ENCODE measurements at places on chromosomes 6 and 20.

- no peak for DNase-seq
These were observed 179.5 kb downstream of the SYNDIG1 start for GRCh38 chr20:24648919-24649318.

- DNase-seq, result no peak
These were observed 37.6 kb upstream of the CST7 start for GRCh38 chr20:24911461-24911860.

- DNase-seq, result no peak
These were observed 253.0 kb downstream of the NKAIN2 start for GRCh38 chr6:124056407-124057334.

DNA sequence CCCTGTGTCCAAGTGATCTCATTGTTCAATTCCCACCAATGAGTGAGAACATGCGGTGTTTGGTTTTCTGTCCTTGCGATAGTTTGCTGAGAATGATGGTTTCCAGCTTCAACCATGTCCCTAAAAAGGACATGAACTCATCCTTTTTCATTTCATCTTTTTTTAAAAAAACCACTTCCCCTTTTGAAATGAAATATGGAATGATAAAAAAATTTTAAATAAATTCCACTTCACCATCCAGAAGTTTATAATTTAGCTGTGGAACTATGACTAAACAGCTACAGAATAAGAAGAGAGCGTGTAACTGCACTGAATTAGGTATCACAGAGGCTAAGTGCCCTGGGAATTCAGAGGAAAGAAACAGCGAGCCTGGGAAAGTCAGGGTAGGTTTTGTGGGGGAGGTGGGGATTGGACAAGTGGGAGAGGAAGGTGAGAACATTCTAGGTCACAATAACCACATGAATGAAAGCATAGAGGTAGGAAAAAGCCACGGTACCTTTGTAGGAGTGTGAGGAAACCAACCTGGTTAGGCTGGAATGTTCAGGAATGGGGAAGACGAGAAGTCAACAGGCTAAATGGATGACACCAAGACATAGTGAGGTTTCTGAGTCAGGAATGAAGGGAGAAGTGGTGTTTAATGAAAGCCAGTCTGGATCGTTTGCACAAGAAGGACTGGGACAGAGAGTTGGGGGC is 11.0 kb downstream of the TRIM10 start:
- DNase-seq, result no peak

DNA sequence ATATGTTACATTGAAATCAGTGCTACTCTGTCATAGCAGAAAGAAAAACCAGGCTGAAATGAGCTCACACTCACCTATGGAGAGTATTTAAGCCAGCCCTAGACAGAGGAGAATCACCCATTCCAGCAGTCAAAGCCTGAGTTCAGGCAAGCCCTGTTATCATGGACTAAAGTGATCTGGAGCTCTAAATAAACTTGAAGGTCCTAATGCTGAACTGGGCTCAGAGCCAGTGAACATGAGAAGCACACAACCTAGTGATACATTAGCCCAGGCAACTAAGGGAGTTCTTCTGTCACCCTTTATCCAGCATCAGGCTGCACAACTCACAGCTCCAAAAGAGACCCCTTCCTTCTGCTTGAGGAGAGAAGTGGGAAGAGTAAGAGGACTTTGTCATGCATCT is 425.0 kb downstream of the COL12A1 start:
- no peak for DNase-seq

- DNase-seq, result no peak
These were observed 248.6 kb upstream of the QKI start for GRCh38 chr6:163165922-163166321.

- no peak for DNase-seq
These were observed 139.6 kb upstream of the RNF24 start for GRCh38 chr20:4154958-4155411.

- DNase-seq, result no peak
These were observed 54.3 kb upstream of the RNF146 start for GRCh38 chr6:127212376-127212775.

DNA sequence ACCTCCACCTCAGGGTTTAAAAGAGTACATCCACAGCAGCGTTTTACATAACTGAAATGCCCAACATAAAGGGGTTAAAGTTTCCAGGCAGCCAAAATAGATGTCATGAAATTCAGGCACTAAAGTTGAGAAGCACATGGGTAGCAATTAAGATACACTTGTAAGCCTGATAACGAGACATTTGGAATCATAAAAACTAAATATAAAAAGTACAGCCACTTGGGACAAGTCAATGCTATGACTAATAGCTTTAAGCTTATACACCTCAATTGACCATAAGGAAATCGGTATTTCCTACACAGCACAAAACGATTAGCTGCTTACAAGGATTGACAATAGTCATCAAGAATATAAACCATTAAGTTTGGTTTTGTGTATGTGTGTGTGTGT is 11.8 kb downstream of the LOC128125822 start:
- no peak for DNase-seq

DNA sequence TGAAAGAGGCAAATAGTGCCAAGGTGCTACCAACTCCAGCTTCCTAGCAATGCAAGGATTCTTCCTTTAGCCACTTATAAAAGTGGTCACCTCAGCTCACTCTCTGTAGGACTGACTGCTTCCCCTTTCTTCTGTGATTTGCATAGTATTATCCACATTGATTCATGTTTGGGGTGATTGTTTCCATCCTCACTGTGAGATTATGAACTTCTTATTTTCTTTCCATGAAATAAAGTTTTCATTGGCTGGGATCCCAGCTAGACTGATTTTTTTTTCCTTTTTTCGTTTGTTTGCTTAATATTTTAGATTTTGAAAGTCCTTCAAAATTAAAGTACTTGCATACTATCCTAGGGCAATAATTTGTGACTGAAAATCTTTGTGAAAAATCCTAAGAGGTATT is 50.5 kb downstream of the EYA4 start:
- no peak for DNase-seq

- DNase-seq, result no peak
These were observed 203.7 kb downstream of the CDKAL1 start for GRCh38 chr6:20737912-20738311.

- no peak for DNase-seq
These were observed 279.2 kb downstream of the PTPRK start for GRCh38 chr6:128241216-128241615.

- DNase-seq, result no peak
These were observed 9.8 kb downstream of the FOXS1 start for GRCh38 chr20:31835554-31835953.
